CD4-positive, alpha-beta T cell treated with Interleukin-6 at 100 ng/mL for 8 hours (primary cell): ENCODE measurements at places on chromosomes 2 and 18.

DNA sequence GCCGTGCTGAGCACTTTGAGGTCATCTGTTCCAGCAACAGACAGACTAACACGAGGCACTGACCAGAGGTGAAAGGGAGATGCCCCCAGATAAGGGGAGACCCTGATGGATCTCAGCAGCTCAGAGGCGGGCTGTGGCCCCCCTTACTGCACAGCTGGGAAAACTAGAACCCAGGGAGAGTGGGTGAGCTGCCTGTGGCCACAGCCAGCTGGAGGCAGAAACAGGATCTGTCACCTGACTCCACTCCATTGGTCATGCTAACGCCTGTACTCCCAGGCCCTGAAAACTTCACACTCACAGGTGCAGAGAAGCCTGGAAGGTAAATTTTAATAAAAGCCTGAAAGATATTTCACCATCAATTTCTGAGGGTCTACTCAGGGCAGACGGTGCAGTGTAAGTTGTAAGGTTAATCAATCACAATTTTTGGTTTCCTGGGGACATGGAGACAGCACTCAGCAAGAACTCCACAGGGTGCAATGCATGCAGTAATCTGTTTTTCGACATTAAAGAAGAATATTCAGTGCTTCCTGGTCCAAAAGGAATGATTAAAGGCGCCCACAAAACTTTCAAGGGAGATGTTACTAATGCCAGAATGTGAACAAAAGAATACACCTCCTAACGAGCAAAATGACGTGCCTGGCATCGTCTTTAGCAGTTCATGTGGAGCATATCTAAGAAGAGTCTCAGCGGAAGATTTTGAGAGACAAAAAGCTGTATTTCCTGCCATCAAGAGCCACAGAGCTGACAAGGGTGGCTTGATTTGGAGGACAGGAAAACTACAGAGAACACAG, 173.4 kb downstream of the EIPR1 start:
- no peak for DNase-seq

DNA sequence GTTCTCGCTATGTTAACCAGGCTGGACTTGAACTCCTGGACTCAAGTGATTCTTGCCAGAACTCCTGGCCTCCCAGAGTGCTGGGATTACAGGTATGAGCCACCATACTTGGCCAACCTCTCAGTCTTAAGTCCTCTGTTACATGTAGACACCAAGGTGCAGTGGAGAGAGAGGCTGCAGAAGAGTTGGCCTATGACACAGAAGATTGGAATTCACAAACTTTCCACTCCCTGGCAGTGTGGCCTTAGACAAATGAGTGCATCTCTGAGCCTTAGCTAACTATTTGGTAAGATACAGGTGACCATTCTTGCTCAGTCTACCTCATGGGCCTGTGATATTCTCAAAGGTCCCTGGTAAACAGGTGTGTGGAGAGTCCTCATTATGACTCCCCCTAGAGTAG, 159.7 kb downstream of the MYCN start:
- no peak for DNase-seq

GRCh38 chr2:28687640-28688385, 63.8 kb upstream of the PPP1CB start:
- DNase-seq = no peak

DNA sequence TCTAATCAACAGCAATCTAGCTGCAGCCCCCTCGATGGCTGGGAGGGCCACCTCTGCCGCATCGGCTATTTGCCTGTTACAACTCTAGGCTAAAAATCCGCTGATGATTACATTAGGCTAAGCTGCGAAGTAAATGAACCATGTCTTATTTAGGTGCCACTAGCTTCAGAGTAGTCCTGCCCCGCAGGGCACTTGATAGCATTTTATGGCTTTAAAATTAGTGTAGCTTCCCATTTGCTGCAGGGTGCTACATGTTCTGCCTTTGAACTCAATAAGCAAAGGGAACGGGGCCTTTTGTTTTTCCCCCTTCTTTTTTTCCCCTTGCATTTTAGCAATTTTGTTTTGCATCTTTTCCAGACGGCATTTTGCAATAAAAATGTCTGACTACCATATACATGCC, 270.2 kb downstream of the GBX2 start:
- no peak for DNase-seq

DNA sequence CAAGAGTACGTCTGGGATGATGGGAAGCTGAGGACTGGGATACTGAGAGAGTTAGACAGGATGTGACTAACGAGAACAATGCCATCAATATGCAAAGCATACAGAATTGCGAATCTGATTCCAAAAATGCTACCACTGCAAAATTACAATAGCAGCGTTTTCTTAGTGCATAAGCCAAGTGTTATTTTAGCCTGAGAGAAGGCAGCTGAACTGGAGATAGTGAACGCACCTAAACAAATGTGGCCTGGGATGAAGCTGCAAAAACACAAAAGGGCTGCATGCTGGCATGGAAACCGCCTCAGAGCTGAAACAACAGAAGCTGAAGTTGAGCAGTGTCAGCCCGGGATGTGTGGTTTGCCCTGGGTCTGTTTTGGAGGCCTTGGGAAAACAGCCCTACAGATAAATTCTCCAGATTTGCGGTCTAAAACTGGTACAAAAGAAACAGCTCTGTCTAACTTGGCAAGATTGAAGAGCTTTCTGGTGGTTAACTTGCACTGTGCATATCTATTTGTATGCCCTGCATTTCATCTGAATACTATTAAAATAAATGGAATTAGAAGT, 45.5 kb downstream of the LYPD6 start:
- no peak for DNase-seq
